ENCODE measurements at places on chromosomes 6 and 20. TPM values are rescaled to one million over a fixed set of nuclear protein-coding genes. Genes with fewer than 3 reads are reported as not detected.

STMND1 gene
- total RNA-seq: 0.22 TPM

NFATC2 gene
- total RNA-seq: 10.1 TPM

UNC5CL gene
- total RNA-seq: 3.7 TPM

NRSN1 gene
- not detected for total RNA-seq

TRIM15 gene
- total RNA-seq: not detected

PPP1R18 gene
- total RNA-seq: 22.5 TPM

ENPP3 gene
- total RNA-seq: not detected

Measured in progenitor cell of endocrine pancreas (in vitro differentiated cells).